ENCODE measurements at places on chromosomes 3 and 15.

- no peak overlapping the region for H3K4me3 ChIP-seq
- no peaks in the 10 kb centered on the region for H3K27me3 ChIP-seq
- no peak for ATAC-seq
- no peaks in the 10 kb centered on the region for H3K36me3 ChIP-seq
Observed at GRCh38 chr3:87047852-87048251, 56.9 kb upstream of the VGLL3 start.

GRCh38 chr3:18825665-18826064 is 322.6 kb upstream of the KCNH8 start:
- H3K36me3 ChIP-seq: no peaks in the 10 kb centered on the region
- no peak for ATAC-seq
- H3K4me1 ChIP-seq: no peaks in the 10 kb centered on the region
- H3K27me3 ChIP-seq: no peaks in the 10 kb centered on the region
- H3K27ac ChIP-seq: no peak overlapping the region

DNA sequence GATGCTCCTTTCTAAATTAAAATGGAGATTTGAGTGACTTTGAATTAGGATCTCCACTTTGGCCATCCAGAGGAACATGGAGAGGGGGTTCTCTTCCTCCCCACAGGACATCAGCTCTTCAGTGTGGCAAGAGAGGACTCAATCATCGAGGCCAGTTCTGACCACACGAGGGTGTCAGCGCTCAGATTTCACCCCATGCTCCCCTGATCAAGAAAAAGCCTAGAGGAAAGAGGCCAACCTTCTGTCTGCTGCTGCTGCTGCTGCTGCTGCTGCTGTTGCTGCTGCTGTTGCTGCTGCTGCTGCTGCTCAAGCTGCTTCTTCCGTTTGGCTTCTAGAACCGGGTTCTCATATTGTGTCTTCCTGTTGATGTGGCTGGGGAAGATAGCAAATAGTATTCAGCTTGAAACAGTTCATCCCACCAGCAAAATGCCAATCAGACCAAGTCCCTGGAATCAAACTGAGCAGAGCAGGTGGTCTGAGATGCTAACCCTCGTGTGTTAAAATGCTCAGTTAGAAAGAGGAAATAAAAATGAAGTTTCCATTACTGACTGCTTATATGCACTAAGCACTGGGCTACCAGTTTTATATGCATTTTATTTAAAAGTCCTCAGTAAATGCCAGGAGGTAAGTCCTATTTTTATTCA is 599.0 kb downstream of the MAGI1 start:
- ATAC-seq: peak; percentile 65
- no peak overlapping the region for H3K27ac ChIP-seq
- H3K4me3 ChIP-seq: no peak overlapping the region
- no peaks in the 10 kb centered on the region for H3K4me1 ChIP-seq
- H3K27me3 ChIP-seq: no peaks in the 10 kb centered on the region
- no peaks in the 10 kb centered on the region for H3K36me3 ChIP-seq

DNA sequence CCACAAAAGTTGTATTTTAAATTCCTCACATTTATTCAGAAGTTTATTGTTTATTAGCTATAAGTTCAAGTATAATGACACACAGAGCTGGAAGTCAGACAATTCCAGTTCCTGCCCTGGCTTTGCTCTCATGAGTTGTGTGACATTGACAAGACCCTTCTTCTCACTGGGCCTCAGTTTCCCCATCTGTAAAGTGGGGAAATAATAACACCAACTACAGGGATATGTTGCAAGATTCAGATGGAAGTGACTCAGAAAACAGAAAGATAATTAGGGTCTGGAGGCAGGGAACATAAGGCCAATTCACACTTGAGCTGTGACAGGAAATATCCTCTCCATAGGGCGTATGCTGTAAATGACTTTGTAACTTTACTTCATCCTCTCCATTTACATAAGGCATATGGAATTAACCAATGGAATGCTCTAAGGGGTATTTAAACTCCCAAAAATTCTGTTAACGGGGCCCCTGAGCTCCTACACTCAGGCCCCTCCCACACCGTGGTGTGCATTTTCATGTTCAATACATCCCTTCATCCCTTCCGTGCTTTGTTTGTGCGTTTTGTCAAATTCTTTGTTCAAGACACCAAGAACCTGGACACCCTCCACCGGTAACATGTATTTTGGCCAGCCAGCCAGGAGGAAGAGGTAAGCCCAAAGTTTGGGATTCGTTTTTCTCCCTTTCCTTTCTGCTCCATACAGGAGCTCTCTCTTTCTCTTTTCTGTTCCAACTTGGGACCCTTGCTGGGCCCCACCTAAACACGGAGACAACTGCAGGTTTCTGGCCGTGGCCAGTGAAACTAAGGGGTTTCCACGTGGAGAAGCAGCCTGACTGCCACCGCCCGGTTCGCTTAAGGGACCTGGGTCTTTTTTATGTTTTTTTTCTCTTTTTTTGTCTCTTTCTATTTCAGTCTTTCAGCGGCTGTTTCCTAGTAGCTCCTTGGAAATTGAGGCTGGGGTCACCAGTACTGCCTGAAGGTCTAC is 16.9 kb downstream of the CYP11A1 start:
- peaks cover 19% of the 10 kb centered on the region for H3K27me3 ChIP-seq
- H3K36me3 ChIP-seq: no peaks in the 10 kb centered on the region
- H3K4me3 ChIP-seq: no peak overlapping the region
- no peak for ATAC-seq

GRCh38 chr3:42070524-42070923 is 20.6 kb upstream of the TRAK1 start:
- no peak overlapping the region for H3K4me3 ChIP-seq
- no peak for ATAC-seq
- no peaks in the 10 kb centered on the region for H3K27me3 ChIP-seq
- H3K36me3 ChIP-seq: no peaks in the 10 kb centered on the region

- no peak overlapping the region for H3K4me3 ChIP-seq
- no peaks in the 10 kb centered on the region for H3K36me3 ChIP-seq
- H3K27ac ChIP-seq: no peak overlapping the region
Observed at GRCh38 chr3:71149959-71150954, 433.3 kb downstream of the FOXP1 start.

DNA sequence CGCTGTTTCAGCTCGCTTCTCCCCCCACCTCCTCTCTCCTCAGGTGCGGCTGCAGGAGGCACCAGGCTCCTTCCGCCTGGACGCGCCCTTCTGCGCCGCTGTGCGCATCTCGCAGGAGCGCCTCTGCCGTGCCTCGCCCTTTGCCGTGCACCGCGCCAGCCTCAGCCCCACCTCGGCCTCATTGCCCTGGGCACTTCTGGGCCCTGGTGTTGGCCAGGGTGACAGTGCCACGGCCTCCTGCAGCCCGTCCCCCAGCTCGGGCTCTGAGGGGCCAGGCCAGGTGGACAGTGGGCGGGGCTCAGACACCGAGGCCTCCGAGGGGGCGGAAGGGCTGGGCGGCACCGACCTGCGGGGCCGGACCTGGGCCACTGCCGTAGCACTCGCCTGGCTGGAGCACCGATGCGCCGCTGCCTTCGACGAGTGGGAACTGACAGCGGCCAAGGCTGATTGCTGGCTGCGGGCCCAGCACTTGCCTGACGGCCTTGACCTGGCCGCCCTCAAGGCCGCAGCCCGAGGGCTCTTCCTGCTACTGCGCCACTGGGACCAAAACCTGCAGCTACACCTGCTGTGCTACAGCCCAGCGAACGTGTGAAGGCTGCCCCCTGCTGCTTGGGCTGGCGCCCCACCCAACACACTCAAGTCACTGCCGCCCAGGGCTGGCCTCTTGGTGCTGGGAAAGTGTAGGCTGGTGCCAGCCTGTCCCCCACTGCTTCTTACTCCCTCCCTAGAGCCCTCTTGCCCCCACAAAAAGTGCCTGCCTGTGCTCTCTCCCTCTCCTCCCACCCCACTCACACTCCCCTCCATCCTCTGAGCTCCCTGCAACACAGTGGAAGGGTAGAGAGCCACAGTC is 7.1 kb downstream of the ALG3 start:
- H3K27ac ChIP-seq: no peak overlapping the region
- peak; percentile 50 for ATAC-seq
- peaks cover 47% of the 10 kb centered on the region for H3K27me3 ChIP-seq

DNA sequence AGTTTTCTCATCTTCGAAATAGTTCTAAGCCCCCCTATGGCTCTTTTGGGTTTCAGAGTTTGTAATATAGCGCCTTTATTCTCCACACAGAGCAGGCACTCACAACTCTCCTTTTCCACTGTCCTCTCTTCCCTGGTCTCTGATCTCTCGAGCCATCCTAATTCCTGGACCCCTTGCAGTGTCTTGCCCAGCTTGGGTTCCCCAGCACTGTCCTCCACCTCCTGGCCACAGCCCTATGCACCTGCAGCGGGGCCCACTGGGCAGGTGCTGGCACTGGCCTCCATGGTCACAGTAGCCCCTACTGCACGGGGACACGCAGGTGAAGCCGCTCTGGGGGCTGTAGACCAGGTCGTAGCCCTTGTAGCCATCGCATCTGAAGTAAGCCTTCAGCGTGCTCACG is 27.9 kb downstream of the MUC20 start:
- no peak overlapping the region for H3K27ac ChIP-seq
- ATAC-seq: no peak
- H3K4me1 ChIP-seq: peaks cover 3% of the 10 kb centered on the region
- H3K4me3 ChIP-seq: no peak overlapping the region
- peaks cover 49% of the 10 kb centered on the region for H3K27me3 ChIP-seq

DNA sequence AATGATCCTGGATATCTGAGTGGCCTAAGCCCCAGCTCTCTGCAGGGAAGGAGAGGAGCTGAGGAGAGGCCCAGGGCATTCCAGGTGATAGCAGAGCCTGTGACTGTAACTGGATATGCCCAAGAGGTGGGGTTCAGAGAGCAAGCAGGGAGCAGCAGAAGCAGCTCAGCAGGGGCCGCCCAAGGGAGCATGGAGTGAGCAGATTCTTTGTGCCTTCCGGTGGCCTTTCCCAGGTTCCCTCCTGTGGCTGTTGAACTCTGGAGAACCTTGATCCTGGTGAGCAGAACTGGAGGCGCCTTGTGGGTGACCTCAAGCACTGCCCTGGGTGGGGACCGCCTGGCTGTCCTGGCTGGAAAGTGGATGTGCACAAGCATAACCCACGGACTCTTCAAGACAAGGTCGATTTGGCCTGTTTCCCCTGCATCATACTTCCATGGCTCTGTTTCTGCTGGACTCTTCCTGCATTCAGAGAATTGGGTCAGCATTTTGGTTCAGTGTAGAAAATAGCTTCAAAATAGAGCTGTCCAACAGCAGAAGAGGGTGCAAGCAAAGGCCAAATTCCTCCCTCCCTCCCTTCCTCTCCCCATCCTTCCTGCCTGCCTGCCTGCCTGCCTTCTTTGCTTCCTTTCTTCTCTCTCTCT is 76.1 kb downstream of the ARNT2 start:
- H3K36me3 ChIP-seq: peaks cover 17% of the 10 kb centered on the region
- H3K4me3 ChIP-seq: no peak overlapping the region
- peak; percentile 63 for ATAC-seq
- no peak overlapping the region for H3K27ac ChIP-seq

GRCh38 chr3:119033393-119034255 is 1.0 kb downstream of the IGSF11 start:
- no peaks in the 10 kb centered on the region for H3K36me3 ChIP-seq
- H3K27ac ChIP-seq: peak overlapping the region; percentile 78
- peaks cover 22% of the 10 kb centered on the region for H3K4me1 ChIP-seq
- peak overlapping the region; percentile 74 for H3K4me3 ChIP-seq

- H3K36me3 ChIP-seq: no peaks in the 10 kb centered on the region
- H3K27me3 ChIP-seq: no peaks in the 10 kb centered on the region
- peaks cover 16% of the 10 kb centered on the region for H3K4me1 ChIP-seq
Observed at GRCh38 chr15:41333026-41333562, 413 bp downstream of the NUSAP1 start.

DNA sequence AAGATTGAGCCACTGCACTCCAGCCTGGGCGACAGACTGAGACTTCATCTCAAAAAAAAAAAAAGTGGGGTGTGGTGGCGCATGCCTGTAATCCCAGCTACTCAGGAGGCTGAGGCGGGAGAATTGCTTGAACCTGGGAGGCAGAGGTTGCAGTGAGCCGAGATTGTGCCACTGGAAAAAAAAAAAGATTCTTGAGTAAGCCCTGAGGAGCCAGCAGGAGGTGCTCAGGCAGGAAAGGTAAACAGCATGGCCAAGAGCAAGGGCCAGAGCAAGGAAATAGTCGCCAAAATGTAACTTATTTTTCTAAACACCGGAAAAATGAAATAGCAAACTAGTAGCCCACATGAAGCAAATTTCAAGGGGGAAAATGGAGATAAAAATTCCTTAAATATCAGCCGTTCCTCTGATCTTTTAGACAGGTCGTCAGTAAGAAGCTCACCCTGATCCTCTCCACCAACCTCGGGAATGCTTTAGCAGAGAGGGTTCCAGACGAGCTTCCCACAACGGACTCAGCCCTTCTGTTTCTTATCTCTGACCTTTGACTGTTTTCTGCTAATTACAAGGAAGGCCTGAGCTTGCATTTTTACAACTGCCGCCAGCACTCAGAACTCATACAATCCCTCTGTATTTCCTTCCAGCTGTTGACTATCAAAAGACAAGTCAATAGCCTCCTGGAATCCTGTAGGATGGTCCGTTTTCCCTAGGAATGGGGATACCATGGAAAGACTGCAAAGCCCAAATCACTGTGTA is 45.0 kb upstream of the AKAP13 start:
- no peak for ATAC-seq
- H3K27ac ChIP-seq: no peak overlapping the region
- H3K4me3 ChIP-seq: no peak overlapping the region
- no peaks in the 10 kb centered on the region for H3K36me3 ChIP-seq
- H3K4me1 ChIP-seq: peaks cover 15% of the 10 kb centered on the region

DNA sequence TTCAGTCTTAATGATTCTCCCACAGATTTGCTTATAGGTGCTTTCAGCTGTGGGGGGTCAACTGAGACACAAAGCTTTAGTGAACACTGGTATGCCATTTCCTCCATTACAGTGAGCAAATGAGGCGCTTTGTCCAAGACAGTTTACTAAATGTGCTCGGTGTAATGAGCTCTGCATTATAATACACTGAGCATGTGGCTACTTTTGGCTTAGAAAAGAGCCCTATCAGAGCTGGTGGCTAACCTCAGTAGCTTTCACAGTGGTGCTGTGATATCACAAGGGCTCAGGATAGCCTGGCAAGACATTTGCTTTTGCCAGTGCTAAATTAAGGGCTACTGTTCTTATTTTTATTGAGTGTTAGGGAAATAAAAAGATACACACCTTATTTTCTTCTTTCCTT is 749.7 kb upstream of the ARPP21 start:
- no peaks in the 10 kb centered on the region for H3K27me3 ChIP-seq
- H3K4me1 ChIP-seq: no peaks in the 10 kb centered on the region
- ATAC-seq: no peak
- H3K4me3 ChIP-seq: no peak overlapping the region
- no peaks in the 10 kb centered on the region for H3K36me3 ChIP-seq

GRCh38 chr15:99324082-99324620 is 72.9 kb downstream of the LRRC28 start:
- H3K4me1 ChIP-seq: no peaks in the 10 kb centered on the region
- ATAC-seq: peak; percentile 53
- no peak overlapping the region for H3K4me3 ChIP-seq
- H3K27me3 ChIP-seq: no peaks in the 10 kb centered on the region
- H3K27ac ChIP-seq: no peak overlapping the region
- no peaks in the 10 kb centered on the region for H3K36me3 ChIP-seq

DNA sequence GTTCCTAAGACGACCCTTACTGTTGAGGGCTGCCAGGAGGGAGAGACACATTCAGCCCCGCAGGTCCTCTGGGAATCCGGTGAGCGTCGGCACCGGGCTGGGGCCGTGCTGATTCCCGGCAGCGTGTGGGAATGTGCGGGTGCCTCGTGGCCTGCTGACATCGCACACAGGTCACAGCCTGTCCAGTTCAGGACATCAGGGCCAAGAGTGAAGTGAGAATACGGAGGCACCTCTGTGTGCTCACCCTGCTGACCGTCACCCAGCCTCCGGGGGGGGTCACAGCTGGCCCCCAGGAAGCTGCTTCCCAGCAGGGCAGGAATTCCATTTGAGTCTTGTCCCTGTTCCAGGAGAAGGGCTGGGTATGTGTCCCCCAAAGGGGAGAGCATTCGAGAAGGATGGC is 53.6 kb downstream of the PGPEP1L start:
- peaks cover 55% of the 10 kb centered on the region for H3K4me1 ChIP-seq
- H3K4me3 ChIP-seq: no peak overlapping the region
- peak overlapping the region; percentile 85 for H3K27ac ChIP-seq
- peak; percentile 39 for ATAC-seq

Data from gastroesophageal sphincter (tissue), 4 donors.